ENCODE measurements at places on chromosomes 5 and 9.
A peak's percentile ranks its signal among the peaks of the same experiment; 100 is the strongest.

DNA sequence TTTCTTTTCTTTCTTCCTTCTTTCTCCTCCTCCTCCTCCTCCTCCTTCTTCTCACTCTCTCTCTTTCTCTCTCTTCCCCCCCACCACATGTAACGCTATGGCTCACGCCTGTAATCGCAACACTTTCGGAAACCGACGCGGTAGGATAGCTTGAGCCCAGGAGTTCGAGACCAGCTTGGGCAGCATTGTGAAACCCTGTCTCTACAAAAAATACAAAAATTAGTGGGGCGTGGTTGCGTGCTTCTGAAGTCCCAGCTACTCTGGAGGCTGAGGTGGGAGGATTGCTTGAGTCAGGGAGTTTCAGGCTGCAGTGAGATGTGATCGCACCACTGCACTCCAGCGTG is 736 bp upstream of the GLDC start:
- DNase-seq = peak; percentile 24

DNA sequence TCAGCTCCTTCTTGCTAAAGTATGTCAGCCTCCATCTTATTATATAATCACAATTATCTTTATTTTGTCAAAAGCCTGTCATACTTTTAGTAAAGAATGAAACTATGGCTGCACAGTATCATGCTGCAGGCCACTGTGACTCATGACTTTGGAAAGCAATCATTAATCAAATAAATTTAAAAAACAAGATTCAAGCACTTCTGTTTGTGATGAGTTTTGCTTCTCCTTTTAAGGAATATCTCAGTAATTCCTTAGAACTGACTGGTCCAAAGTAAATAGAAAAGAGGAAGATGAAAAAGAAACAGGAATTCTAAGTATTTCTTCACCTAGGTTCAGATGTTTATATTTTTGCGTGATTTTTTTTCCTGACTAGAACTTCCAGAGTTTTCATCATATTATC is 83.1 kb downstream of the EDIL3 start:
- DNase-seq = no peak

DNA sequence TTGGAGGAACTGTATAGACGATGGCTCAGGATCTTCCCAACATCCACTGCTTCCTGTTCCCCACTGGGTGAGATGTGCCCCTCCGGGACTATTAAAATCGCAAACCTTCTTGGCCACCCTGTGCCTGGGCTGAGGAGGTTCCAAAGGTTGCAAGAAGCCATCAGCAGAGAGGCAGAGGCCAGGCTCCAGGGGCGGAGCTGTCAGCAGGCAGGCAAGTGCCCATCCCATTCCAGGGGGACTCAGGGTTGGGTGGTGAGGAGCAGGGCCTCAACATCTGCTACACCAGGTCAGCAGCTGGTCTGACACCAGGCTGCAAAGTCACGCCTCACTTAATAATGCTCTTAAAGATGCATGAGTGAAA is 2.2 kb downstream of the BTNL3 start:
- no peak for DNase-seq

DNA sequence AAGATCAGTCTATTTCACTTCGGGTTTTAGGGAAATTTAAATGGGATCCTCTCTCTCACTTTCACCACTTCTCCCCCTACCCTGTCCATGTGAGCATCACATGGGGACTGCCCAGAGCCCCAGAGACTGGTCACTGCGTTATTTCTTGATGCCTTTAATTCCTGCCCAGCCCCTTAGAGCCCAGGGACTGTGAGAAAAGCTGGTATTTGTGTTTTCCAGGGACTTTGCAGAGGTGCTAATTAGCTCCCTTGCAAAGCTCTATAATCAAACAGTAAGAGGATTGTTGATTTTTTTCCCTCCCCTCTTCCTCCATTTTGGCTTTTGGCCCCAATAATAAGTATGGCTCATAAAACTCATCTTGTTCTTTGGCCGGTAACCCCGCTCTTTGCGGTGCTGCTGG is 35.6 kb downstream of the NTRK2 start:
- DNase-seq = no peak

- no peak for DNase-seq
Observed at GRCh38 chr5:61309115-61309514, 22.9 kb upstream of the ZSWIM6 start.

- DNase-seq = no peak
Observed at GRCh38 chr9:134872482-134873231, 8.0 kb upstream of the FCN2 start.

DNA sequence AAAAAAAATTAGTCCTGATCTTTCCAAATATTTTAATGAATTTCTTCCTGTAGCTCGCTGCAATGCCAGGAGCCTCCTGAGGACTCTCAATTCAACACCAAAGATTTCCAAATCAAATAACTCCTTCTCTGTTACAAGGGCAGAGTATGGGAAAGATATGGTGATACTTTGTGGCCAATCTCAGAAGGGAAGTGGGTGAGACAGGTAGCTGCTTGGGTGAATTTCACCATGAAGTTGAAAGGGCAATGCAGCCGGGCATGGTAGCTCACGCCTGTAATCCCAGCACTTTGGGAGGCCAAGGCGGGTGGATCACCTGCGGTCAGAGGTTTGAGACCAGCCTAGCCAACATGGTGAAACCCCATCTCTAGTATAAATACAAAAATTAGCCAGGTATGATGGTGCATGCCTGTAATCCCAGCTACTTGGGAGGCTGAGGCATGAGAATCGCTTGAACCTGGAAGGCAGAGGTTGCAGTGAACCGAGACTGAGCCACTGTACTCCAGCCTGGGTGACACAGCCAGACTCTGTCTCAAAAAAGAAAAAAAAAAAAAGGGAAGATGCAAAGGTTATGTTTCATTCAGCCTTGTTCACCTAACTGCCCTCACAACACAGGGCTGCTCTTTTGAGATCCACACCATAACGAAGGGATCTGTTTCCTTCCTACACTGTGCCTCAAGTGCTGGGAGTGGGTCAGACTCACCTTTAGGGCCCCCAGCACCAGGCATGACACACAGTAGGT is 58.6 kb downstream of the PTPN3 start:
- no peak for DNase-seq

GRCh38 chr5:138762110-138762509 is 8.9 kb downstream of the CTNNA1 start:
- no peak for DNase-seq

- DNase-seq = no peak
Observed at GRCh38 chr5:67806654-67807438, 408.7 kb upstream of the PIK3R1 start.

GRCh38 chr9:18365651-18366050 is 108.3 kb upstream of the ADAMTSL1 start:
- no peak for DNase-seq

- peak; percentile 20 for DNase-seq
Observed at GRCh38 chr9:114210136-114210535, 54.8 kb downstream of the COL27A1 start.

DNA sequence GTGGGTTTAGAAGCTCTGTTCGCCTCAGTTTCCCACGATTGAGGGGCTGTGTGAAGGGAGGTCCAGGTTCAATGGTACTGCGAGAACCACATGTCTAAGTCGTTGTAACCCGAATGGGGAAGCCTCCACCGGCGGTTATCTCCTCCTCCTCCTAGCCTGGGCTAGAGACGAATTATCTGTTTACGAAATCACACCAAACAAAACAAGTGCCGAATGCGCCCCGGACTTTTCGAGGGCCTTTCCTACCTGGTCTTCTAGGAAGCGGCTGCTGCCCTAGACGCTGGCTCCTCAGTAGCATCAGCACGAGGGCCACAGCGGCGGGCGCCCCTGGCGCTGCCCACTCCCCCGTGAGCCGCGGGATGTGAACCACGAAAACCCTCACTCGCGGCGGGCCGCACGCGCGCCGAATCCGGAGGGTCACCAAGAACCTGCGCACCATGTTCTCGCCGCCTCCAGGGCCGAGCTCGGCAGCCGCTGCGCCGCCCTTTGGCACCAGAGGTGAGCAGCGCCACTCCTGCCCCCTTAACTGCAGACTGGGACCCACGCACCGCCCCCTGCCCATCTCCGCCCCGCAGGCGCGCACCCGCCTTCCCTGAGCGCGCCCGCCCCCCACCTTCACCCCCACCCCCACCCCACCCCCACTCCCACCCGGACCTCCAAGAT is at the start of gene CDKN2A:
TSS of gene CDKN2A (minus strand) at position 500 of the 663 bp plus-strand sequence.
- DNase-seq = peak; percentile 88

- no peak for DNase-seq
Observed at GRCh38 chr5:177040814-177041420, 18.4 kb downstream of the ZNF346 start.

DNA sequence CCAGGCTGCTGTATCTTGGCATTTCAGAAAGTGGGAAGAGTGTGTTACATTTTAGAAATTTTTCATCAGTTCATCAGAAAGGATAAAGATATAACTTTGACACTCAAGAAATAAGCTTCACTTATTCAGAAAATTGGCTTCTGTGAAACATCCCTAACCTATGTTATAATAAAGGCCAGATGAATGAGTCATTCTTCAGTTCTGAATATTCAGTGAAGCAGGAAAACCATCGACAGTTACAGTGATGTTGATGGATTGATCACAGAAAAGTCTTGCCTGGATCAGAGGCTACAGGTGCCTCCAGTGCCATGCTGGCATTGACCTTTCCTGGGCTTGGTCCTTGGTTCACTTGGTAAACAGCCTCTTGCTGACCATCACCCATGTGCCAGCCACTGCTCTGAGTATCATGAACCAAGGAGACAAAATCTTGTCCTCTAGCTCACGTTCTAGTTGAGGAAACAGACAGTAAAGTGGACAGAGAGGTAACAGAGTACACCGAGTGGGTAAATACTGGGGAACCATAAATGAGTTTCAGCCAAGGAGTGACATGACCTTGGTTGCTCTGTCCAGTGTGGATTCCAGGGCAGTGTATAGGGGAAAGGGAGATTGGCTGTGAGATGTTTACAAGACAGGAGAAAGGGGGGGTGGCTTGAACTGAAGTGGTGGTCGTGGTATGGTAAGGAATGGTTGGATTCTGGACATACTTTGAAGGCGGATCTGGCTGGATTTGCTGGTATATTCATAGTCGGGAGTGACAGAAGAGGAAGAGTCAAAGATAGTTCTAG is 98.6 kb downstream of the AMBP start:
- no peak for DNase-seq

GRCh38 chr5:889075-889710 is 3.4 kb downstream of the BRD9 start:
- no peak for DNase-seq

DNA sequence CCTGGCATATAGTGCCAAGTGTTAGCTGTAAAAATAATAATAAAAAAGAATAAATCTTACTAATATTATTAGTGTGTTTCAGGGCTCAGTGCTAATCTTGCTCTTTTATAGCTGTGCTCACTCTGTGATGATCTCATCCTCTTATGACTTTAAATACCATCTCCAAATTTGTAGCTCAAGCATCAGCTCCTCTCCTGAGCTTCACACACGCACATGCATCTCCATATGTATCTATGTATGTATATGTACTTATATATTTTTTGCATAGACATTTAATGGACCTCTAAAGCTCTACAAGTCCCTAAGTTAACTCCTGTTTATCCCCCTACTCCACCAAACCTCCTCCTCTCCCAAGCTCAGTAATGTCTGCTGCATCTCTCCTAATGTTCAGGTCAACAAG is 170.8 kb upstream of the NR3C1 start:
- no peak for DNase-seq

- no peak for DNase-seq
Observed at GRCh38 chr5:33319151-33319550, 121.6 kb upstream of the TARS1 start.

DNA sequence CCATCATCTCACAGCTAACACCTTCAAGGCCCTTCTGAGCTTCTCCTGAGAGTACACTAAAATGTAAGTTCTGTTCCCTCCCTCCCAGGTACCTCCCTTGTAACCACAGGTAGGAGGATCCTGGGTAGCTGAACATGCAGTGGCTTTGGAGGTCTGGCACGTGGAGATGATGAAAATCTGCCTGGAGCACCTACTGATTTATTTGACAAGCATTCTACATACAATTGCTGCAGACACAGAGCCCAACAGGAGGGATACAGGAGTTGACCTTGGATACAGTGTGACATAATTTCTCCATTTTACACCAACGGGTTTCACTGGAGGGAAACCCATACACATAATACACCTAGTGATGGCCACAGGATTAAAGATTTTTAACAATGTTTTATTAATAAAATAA is 478.7 kb downstream of the SEMA5A start:
- no peak for DNase-seq

DNA sequence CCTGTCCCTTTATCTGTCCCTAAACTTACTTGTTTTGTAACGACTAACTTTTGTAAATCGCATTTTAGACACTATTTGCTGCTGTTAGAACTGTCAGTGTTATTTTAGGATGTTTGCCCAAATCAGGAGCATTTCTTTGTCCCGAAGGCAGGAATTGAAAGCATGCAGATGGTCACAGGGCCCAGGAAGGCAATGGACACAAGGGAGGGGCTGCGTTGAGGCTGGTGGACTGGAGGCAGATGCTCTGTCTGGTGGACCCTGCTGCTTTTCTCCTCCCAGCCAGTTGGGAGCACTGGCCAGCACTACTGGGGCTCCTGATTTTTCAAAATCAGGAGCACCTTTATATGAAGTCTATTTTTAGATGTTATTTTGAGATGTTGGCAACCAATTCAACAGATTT is 31.7 kb downstream of the DOCK2 start:
- no peak for DNase-seq

DNA sequence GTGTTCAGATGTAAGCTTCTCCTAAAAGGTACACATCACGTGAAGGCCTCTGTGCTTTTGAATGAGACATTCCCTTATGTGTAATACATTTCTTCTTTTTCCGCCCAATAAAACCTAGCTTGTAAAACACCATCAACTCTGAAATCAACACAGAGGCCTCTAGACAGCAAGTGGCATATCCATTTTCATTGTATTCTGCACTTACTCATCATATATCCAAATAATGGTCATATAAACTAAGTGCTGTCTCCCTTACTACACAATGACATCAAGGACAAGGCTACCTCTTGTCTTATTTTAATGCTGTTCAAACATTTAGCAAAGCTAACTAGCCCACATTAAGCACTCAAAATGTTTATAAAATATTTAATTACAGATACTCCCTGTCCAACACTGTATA is 108.5 kb downstream of the ELAVL2 start:
- DNase-seq = no peak

- no peak for DNase-seq
Observed at GRCh38 chr9:95065224-95065623, 252.3 kb downstream of the FANCC start.

GRCh38 chr5:134127376-134127861 is 12.9 kb downstream of the TCF7 start:
- no peak for DNase-seq

- DNase-seq = peak; percentile 40
Observed at GRCh38 chr5:157387683-157388093, 72.3 kb upstream of the NIPAL4 start.

- DNase-seq = no peak
Observed at GRCh38 chr5:68071282-68071632, 144.3 kb upstream of the PIK3R1 start.

DNA sequence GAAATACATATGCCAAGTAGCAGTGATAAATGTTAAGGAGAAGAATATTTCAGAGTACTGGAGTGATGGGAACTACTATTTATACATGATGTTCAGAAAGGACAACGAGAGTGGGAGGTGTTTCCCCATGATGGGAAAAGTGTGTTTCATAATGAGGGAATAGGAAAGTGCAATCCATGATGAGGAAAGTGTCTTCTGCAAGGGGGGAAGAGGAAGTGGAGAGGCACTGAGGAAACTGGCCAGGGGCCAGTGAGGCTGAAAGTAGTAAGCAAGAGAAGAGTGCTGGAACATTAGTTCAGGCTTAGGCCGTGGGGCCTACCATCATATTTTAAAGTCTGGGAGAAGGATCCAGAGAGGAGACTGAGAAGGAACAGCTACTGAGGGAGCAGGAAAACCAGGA is 327.2 kb downstream of the SLF1 start:
- no peak for DNase-seq
